ENCODE measurements at places on chromosomes 12 and 14. TPM values are rescaled to one million over a fixed set of nuclear protein-coding genes. Genes with fewer than 3 reads are reported as not detected.

The PXN gene
- 162 TPM for total RNA-seq

The GALNT4 gene
- total RNA-seq = 14.0 TPM

The CIROP gene
- total RNA-seq = not detected

The AMHR2 gene
- 0.27 TPM for total RNA-seq

The KIF26A gene
- total RNA-seq = 1.4 TPM

DNA sequence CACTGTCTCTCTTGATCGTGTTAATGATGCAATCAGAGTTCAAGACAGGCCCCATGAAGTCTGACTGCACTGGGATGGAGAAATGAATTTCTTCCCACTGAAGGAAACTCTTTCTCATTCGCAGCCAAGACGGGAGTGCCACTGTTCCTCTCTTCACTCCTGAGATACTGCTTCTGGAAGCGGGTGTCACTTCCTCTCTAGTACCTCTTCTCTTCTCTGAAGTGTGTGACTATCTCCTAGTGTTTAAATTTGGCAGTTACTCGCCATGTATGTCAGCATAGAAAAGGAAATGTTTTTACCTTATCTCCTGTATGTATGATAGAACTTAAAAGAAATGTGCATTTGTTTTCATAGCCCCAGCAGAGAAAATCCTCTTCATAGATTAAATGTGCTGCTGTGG lies 215.2 kb downstream of the ANO6 start:
- DNase-seq = no peak

GRCh38 chr14:104593710-104594136 lies 10.8 kb downstream of the TMEM179 start:
- DNase-seq = no peak

DNA sequence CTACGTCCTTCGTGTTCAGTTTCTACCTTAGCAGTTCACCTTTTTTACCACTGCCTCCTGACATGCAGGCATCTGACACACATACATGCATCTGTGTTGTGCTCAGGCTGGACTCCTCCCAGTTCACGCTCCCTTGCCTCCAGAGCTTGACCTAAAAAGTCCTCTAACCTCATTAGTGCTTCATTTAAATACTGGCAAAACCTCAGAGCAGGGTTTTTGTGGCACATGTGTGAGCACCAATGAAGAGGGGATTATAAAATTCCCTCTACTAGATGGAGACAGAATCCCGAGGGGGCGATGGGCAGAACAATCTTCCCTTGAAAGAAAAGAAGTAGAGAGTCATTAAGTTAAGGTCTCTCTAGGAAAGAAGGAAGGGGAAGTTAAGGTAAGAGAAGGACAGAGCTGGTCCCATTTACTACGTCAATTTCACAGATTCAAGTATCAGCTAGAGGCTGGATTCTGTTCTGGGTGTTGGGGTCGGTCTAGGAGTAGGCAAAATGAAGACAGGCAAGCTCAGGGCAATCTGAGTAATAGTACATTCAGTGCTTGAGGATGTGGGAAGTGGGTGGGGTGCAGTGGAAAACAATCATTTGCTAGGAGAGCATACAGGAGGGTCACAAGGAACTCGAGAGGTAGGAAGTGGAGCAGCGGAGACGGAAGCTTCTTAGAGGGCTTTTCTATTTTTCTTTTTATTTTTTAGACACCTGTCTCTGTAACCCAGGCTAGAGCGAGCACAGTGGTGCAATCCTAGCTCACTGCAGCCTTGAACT lies 7.5 kb downstream of the HAL start:
- DNase-seq = no peak

DNA sequence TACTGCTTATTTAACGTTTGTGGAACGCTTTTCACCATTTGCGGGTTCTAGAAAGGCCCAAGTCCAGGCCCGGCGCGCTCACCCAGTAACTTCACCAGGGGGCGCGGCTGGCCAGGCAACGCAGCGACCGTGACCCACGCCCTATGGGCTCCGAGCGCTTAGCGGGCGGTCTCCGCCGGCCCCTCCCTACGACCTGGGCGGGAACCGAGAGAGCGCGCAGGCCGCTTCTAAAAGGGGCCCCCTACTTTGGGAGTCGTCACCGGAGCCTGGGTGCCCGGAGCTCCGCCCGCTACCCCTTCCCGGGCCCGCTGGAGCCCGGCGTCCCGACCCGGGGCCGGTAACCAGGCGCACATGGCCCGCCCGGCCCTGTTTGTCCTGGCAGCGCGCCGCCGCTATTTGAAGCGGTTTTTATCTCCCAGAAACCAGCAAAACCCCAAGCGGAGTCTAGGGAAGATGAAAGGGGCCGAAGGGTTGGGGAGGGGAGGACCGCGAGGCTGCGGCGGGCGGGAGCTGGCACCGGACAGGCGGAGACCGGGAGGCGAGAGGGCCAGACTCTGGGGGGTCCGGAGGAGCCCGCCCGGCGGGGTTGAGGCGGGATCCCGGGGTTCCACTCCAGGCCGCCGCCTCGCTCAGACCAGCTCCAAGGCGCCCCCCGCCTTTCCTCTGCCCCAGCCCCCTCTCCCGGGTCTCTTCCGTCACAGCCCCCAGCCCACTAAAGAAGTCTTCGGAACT lies 3.5 kb upstream of the AAAS start:
- peak; percentile 90 for DNase-seq
